A549 treated with RU486 at 1 μM for 4 hours (cell line): ENCODE measurements at places on chromosomes 6 and 20. TPM values are rescaled to one million over a fixed set of nuclear protein-coding genes. Genes with fewer than 3 reads are reported as not detected.

GMPR gene
- 0.37 to 0.76 TPM (median 0.64 TPM) in 5 replicates for total RNA-seq

IDH3B gene
- 122 to 135 TPM (median 131 TPM) in 5 replicates for total RNA-seq

TFAP2C gene
- 12.3 to 16.1 TPM (median 12.7 TPM) in 5 replicates for total RNA-seq

ITPA gene
- 116 to 134 TPM (median 125 TPM) in 5 replicates for total RNA-seq

CNPY3 gene
- total RNA-seq, result 36.6 to 45.7 TPM (median 42.7 TPM) in 5 replicates

BPIFA1 gene
- not detected in 5 replicates for total RNA-seq

FAM217A gene
- not detected in 5 replicates for total RNA-seq

BPIFB6 gene
- not detected in 5 replicates for total RNA-seq

TFAP2A gene
- total RNA-seq, result 14.4 to 18.4 TPM (median 17.4 TPM) in 5 replicates

DSP gene
- 33.8 to 56.5 TPM (median 45.3 TPM) in 5 replicates for total RNA-seq

LTB gene
- total RNA-seq, result 0.25 to 0.57 TPM (median 0.49 TPM) in 4 of 5 replicates, not detected in the other

LGSN gene
- total RNA-seq, result 2.7 to 3.8 TPM (median 3.2 TPM) in 5 replicates

GTSF1L gene
- total RNA-seq, result not detected in 5 replicates

CST9 gene
- not detected in 5 replicates for total RNA-seq

SEL1L2 gene
- not detected in 5 replicates for total RNA-seq

SENP6 gene
- 16.0 to 38.5 TPM (median 32.6 TPM) in 5 replicates for total RNA-seq
